ENCODE measurements at places on chromosomes 6 and 20.
A peak's percentile ranks its signal among the peaks of the same experiment; 100 is the strongest.

DNA sequence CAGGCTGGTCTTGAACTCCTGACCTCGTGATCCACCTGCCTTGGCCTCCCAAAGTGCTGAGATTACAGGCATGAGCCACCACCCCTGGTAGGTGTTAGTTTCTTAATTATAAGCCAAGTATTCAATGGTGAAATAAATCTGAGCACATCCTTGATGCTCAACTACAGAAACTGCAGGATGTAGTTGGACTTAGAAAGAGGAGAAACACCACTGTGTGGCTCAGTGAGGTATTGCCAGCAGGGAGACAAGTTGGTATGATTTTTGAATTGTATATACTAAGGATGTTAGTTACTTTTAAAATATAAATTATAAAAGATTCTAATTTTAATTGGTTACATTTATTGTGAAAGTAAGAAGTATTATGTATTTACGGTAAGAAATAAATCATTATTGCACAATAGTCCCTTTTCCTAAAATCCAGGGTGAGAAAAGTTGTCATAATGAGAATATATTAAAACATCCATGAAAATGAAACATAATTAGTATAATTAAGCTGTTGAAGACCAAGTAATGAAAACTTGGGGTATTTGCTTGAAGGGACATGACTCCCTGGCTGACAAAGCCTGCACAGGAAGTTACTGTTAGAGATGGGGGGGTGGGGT lies 17.6 kb downstream of the SLC18B1 start:
- DNase-seq, result no peak

DNA sequence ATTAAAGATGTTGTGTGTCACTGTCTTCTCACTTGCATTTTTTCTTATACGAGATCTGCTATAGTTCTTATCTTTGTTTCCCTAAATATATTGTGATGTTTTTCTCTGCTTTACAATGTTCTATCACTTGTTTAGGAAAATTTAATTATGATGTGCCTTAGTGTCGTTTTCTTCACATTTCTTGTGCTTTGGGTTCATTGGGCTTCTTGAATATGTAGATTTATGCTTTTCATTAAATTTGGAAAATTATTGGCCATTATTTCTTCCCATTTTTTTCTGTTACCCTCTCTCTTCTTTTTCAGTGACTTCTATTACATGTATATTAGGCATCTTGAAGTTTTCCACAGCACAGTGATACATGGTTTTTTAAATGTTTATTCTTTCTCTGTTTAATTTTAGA lies 33.4 kb downstream of the CITED2 start:
- no peak for DNase-seq

GRCh38 chr6:49744259-49744658 lies at the start of gene CRISP3:
Gene CRISP3, minus strand, starts transcription at chr6:49744388. Its CDS starts 21 bp downstream, at chr6:49744367.
- DNase-seq, result no peak

DNA sequence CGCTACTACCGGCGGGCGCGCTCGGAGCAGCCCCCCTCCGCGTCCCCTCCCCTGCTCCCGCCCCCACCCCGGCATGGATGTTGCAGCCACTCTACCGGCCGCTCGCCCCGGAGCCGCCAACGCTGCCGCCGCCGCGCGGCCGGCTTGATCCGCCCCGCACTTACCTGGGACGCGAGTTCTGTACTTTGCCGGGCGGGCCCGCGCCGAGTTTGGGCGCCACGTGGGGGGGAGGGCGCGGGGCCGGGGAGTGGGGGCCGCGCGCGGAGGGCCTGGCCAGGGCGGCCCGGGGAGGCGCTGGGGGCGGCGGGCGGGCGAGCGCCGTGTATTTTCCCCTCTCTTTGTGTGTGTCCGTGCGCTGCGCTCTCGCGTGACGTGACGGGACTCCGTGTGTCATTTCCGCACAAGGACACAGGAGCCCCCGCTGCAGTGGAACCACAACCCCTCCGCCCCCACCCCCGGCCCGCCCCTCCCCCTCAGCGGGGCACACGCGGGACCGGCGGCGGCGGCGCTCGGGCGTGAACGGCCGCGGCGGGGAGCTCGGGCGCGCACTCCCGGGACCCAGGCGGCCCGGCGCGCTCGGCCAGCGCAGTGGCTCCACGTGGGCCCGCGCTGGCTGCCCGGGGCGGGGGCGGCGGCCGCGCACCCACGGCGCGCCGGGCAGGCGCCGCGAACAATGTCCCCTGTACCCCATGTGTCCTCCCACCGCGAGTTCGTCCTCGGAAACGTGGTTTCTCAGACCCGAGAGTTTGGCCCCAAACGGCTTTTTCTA lies at the start of gene BEND3:
BEND3 (minus strand) TSS at position 590 of the 769 bp plus-strand sequence. CDS start 16,230 bp downstream, outside the sequence.
- DNase-seq, result peak; percentile 50

DNA sequence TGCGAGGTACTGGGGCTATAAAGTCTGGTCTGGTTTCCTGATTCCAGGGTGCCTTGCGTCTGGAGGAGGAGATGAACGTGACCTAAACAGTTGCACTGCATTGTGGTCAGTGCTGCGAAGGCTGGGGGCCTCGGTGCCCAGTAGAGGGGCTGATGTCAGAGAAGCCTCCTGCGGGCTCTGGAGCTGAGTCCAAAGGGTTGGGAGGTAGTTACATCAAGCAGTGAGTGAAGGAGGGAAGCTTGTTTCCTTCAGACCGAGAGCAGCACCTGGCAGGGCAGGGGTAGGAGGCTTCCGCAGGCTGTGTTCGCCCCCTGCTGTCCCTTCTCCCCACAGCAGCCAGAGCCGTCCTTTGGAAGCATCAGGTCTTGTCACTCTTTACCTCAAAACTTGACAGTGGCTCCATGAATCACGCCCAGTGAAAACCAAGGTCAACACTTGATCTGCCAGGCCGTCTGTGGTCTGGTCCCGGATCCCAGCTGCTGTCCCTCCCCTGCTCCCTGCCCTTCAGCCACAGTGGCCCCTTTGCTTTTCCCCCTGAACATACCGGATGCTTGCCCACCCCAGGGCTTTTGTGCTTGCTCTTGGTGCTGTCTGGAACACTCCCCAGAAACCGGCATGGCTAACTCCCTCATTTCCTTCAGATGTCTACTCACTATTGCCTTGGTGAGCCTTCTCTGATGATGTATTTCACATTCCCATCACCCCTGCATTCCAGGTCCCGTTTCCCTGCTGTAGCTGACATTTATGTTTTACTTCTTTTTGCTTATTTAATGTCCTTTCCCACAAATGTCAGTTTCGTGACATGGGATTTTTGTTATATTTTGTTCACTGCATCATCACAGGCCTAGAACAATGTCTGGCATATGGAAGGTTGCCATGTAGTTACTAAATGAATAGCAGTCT lies 7.0 kb downstream of the DYNLRB1 start:
- DNase-seq, result peak; percentile 58
